ENCODE measurements at places on chromosomes 1 and 21. TPM values are rescaled to one million over a fixed set of nuclear protein-coding genes. Genes with fewer than 3 reads are reported as not detected.

NUDT4B gene
- total RNA-seq: 1.4 TPM

SYT2 gene
- total RNA-seq: not detected

HSPA6 gene
- 3.7 TPM for total RNA-seq

CREG1 gene
- total RNA-seq: 12.0 TPM

CDCA8 gene
- total RNA-seq: 64.9 TPM

KRTAP19-1 gene
- total RNA-seq: not detected

BMP8B gene
- 0.52 TPM for total RNA-seq

ERICH3 gene
- not detected for total RNA-seq

KRTAP13-2 gene
- not detected for total RNA-seq

C1QTNF12 gene
- total RNA-seq: 2.9 TPM

PRXL2B gene
- total RNA-seq: 23.5 TPM

OR4F16 gene
- not detected for total RNA-seq

WNT3A gene
- total RNA-seq: not detected

NR0B2 gene
- total RNA-seq: not detected

FLG2 gene
- total RNA-seq: not detected

IFNGR2 gene
- 13.9 TPM for total RNA-seq

SLC9C2 gene
- not detected for total RNA-seq

GPA33 gene
- total RNA-seq: 3.9 TPM

MAP1LC3C gene
- not detected for total RNA-seq

MYOC gene
- not detected for total RNA-seq

MARK1 gene
- total RNA-seq: not detected

PLPP3 gene
- total RNA-seq: not detected

GPR25 gene
- total RNA-seq: not detected

SYT14 gene
- total RNA-seq: not detected

RGS16 gene
- total RNA-seq: 10.2 TPM

FNDC5 gene
- not detected for total RNA-seq

ANGPTL1 gene
- total RNA-seq: not detected

EXO1 gene
- total RNA-seq: 39.5 TPM

VANGL1 gene
- 16.8 TPM for total RNA-seq

ADAMTSL4 gene
- total RNA-seq: 0.39 TPM

CFAP126 gene
- total RNA-seq: not detected

Measured in T-helper 2 cell treated with Interferon-gamma antibody and Interleukin-4, amounts not matched to agents 100 ng/mL and 5 ng/mL, for 36 hours (primary cell).